ENCODE measurements at places on chromosomes 12 and 14.

DNA sequence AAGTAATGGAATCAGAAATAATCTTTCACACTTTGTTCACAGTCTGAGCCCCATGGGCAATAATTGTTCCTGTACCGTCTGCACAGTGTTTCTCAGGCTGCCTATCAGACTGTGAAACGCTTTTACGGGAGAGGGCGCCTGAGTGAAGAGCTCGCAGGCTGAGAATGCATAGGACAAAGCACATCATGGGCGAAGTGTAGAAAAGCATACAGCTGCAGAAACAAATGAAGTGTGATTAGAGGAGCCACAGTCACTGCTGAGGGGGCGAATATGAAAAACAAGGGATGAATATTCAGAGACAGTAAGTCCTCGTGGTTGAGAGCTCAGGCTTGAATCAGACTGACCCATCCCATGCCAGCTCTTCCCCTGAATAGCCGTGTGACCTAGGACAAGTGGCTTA lies 438.4 kb upstream of the DCN start:
- no peak for DNase-seq

DNA sequence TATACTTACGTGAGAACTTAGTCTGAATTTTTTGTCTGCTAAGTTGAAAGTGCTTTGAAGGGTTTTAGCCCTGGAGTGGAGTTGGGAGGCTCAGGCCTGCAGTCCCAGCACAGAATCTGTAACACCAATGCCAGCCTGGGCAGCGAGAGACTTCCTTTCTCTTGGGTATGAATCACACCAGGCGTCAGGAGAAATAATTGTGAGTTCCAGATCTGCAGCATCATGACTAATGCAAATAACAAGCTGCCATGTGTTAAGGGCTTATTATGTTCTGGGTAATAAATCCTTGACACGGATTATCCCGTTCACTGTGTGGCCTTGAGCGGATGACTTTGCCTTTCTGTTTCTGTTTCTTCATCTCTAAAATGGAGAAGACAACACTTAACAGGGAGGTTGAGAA lies 70.6 kb downstream of the B4GALNT3 start:
- DNase-seq: no peak

DNA sequence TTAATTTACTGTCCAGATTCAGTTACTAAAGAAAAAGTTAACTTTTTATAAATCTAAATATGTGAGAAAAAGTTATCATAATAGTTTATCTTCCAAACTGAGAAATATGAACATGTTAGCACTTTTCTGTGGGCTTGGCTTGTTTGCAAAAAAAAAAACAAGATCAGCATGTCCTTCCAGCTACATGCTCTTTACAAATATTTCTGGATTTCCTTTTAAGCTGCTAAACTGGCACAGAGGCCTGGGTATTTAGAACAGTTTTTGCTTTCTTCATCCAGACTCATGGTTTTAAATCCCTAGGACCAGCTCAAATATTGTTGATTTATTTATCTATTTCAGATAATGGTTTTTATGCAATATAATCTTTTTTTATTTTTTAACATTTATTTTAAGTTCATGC lies 1444.5 kb upstream of the FLRT2 start:
- no peak for DNase-seq

GRCh38 chr14:59177262-59177661 lies 11.2 kb upstream of the DAAM1 start:
- DNase-seq: no peak

- peak; percentile 2 for DNase-seq
Observed at GRCh38 chr12:88242571-88242925, 100.4 kb downstream of the TMTC3 start.

Measured in GM12865 (cell line).